Stimulated activated CD4-positive, alpha-beta T cell treated with anti-CD3 and anti-CD28 coated beads, Interleukin-1b, Interleukin-23, amount 100 ng/mL, for 1 hour (primary cell): ENCODE measurements at places on chromosomes 5 and 9.

DNA sequence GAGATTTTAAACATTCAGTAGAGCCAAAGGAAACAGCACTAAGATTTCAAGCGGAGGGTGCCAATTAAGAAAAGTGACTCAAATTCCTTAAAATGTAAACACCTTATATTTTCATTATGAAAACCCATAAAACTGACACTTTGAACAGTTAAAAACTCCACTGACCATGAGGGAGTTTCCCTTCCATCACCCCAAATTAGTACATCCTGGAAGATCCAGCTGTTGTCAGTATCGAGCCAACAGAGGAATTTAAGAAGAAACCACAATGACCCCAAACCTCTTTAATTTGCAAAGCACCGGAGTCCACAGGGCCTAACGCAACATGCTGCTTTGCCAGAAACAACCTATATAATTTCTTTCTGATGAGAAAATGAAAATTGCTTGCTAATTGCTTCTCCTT, 41.3 kb downstream of the ROR2 start:
- DNase-seq: no peak

DNA sequence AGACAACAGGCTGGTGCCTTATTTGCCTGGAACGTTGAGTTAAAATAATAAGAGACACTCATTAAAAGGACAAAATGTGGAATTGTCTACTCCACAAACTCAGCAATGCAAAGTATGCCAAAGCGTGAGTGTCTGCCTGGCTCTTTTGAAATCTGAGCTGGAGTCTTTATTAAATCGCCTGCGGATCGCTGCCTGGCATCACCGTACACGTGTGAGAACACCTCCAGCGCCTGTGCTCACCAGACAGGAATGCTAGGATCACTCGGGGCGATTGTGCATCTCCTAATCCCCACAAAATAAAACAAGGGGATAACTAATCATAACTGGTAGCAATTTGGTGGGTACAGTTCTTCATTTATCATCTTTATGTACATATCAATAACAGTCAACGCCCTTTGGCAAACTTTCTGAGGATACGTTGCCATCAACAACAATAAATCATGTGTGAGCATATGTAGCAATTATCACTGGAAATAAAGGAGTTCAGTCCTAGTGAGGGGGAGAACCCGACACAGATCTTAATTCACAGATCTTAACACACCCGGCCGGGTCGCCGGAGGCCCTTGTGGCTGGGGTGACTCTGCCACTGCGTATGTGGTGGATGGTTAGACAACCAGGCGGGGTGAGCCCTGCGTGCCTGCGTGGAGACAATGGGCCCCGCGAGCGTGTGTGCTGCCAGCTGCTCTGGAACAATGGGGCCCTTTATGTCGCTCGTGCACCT, 284.9 kb upstream of the IRX1 start:
- no peak for DNase-seq

- DNase-seq: no peak
Observed at GRCh38 chr5:109611061-109611460, 78.7 kb upstream of the MAN2A1 start.

GRCh38 chr5:66558560-66558959, 37.6 kb upstream of the MAST4 start:
- DNase-seq: no peak

DNA sequence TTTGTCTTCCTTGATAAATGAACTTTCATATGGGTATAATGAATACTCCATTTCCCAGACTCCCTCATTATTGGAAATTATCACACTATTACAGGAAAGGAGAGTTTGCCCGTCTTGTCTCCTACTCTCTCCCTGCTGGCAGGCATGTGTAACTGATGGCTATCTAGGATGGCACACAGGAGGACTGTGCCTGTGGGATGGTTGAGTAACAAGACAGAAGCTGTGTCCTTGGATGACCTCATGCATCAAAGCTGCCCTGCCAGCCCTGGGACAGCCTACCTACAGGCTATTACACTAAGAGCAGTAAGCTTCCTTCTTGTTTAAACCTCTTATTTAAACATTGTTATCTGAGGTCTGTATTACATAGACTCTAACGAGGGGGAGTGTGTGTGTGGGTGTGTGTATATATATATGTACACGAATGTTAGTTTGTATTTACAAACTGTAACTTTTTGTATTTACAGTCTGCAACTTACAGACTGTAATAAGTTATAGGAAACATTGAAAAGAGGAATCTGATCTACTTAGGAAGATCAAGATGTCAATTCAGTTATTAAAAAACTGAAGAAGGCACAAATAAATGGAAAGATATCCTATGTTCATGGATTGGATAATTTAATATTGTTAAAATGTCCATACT, 247.6 kb upstream of the ACO1 start:
- DNase-seq: no peak

GRCh38 chr5:103785569-103785968, 223.0 kb upstream of the NUDT12 start:
- no peak for DNase-seq

- no peak for DNase-seq
Observed at GRCh38 chr5:124887223-124887622, 140.8 kb upstream of the ZNF608 start.

DNA sequence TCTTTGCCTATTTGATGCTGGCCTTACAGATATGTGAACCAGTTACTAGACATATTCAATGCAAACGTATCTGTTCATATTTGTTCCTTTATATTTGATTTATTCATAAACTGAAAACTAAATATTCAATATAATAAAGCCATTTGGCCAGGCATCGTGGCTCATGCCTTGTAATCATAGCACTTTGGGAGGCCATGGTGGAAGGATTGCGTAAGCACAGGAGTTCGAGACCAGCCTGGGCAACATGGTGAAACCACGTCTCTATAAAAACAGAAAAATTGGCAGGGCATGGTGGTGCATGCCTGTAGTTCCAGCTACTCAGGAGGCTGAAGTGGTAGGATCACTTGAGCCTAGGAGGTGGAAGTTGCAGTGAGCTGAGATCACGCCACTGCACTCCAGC, 49.2 kb upstream of the CTNNAL1 start:
- no peak for DNase-seq

DNA sequence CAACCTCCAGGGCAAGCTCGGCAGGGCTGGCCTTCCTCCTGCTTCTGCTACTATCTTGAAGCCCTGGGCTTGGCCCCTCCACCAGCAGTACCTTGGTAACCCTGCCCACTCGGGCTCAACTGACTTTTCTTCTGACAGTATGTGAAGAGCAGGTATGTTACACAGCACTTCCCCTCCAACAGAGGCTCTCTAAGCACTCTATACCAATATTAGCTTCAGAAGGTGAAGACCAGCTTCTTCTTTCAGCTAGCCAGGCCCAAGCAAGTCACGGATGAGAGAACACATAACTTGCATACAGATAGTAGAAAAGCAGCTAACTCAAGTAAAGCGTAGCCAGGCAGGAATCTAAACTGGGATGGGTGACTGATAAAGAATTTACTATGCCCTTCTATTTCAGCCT, 64.3 kb downstream of the FEM1C start:
- no peak for DNase-seq

DNA sequence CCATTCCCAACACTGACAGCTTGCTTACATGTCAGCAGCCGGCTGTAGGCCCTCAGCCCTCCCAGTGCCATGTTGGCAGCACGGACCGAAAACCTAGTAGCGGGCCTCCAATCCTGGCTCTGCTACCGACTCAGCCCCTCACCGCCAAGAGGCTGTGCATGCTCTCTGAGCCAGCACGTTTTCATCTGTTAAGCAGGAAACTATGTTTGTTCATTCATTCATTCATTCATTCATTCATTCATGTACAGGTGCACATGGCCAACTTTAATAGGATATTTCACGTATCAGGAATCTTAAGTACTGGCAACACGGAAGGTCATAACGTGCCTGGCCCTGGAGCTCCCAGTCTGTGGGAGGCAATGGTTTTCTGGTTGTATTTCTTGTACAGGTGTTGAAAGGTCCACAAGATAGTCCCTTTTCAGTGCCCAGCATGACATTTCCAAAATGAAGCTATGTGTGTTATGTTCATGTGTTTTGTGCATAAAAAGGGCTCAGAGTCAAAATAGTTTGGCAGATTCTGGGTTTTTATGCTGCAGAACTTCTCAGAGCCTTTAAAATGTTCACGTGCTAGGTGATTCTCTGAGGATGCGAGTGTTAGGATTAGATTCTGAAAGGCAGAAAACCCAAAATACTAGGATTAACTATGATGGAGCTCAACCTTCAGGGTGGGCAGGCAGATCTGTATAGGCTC, 17.7 kb downstream of the SUSD3 start:
- DNase-seq: no peak

DNA sequence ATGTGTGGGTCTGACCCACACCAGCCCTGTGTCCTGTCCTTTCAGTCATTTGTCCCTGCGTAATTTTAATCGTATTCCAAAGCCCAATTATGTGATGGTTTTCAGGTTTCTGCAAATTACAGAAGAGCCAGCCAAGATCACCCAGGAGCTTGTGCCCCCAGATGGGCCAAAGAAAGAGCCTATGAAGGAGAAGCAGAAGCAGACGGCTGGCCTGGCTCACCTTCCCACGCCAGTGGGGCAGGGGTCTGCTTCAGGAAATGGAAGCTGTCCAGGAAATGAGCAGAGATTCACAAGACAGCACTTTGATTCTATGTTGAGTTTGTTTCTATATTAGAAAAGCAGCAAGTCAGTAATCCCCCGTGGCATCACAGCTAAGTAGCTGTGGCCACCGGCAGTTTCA, 11.7 kb downstream of the S1PR3 start:
- no peak for DNase-seq

DNA sequence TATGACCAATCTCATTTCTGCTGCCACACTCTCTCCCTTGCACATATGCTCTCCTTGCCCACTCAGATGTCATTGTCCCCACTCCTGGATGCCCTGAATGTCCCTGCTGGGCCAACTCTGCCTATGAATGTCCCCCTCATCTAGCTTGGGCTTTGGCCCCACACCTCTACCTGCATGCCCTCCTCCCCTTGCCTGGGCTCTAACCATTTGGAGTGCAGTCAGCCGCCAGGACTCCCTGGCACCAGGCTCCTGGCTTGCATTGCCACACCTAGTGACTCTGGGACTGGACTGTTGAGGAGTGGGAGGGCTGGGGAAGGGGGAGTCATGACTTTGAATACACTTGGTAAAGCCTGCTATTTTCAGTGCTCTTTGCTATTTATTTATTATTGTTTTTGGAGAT, 41.6 kb upstream of the POMT1 start:
- no peak for DNase-seq

GRCh38 chr5:177444106-177445051, 2.2 kb upstream of the PRR7 start:
- no peak for DNase-seq

GRCh38 chr5:56432321-56432720, 199.2 kb upstream of the ANKRD55 start:
- DNase-seq: no peak

DNA sequence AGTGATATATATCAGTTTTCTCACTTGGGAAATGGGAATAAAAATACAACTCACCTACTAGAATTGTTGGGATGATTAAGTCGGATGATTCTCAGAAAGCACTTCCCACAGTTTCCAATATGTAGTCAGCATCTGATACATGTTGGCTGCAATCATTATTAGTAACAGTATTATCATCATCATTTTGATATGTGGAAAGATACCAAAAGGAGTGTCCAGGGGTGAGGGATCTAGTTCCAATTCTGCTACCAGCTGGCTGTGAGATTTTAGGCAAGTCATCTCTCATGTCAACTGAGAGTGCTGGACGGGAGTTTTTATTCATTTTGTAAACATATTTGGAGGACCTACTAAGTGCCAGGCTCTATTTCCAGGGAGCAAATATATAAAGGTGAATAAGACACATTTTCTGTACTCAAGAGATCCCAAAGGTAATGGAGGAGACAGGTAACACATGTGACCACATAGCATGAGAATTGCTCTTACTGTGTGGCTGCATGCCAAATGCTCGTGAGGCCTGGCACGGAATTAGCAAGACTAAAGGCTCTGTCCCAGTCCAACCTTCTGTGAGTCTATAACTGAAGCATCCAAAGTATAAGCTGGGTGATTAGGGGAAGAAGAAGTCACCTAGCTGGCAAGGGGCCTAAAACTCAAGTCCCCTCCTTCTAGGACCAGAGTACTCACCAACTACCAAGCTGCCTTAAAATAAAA, 83.0 kb downstream of the GRIA1 start:
- no peak for DNase-seq

DNA sequence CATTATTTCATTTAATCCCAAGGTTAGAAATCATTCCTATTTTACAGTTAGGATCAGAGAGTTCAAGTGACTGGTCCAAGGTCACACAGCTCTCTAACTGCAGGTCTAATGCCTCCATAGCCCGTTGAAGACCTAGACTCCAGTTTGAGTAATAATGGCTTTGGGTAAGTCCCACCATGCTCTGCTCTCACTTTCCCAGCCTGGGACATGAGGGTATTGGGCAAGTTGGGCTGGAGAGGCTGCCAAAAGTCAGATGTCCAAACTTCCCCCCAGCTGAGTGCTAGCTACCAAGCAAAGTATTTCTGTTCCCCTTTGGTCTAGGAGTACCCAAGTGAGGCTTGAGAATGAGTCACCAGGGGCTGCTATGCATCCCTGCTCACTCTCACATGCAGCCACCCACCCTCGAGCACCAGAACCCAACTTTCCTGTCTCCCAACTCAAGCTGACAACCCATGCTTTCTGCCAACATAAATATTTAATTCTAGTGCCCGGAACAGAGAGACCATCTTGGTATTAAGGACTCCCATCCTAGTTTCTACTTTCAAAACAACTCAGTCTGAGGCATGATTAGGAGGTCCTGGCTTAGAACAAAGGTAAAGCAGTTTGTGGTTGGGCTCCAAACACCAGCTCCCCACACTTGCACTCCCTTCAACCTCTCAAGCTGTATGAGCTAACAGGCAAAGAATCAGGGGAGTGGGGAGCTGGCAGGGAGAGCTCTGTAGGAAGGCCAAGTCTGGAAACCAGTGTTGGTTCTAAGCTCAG, 236.5 kb upstream of the TRIM32 start:
- no peak for DNase-seq

- no peak for DNase-seq
Observed at GRCh38 chr9:13459071-13459470, 179.6 kb upstream of the MPDZ start.

- DNase-seq: no peak
Observed at GRCh38 chr9:119029886-119030285, 339.3 kb downstream of the BRINP1 start.

GRCh38 chr5:173577166-173577565, 39.3 kb downstream of the BOD1 start:
- DNase-seq: no peak

- no peak for DNase-seq
Observed at GRCh38 chr9:73059247-73059646, 92.4 kb upstream of the ANXA1 start.

DNA sequence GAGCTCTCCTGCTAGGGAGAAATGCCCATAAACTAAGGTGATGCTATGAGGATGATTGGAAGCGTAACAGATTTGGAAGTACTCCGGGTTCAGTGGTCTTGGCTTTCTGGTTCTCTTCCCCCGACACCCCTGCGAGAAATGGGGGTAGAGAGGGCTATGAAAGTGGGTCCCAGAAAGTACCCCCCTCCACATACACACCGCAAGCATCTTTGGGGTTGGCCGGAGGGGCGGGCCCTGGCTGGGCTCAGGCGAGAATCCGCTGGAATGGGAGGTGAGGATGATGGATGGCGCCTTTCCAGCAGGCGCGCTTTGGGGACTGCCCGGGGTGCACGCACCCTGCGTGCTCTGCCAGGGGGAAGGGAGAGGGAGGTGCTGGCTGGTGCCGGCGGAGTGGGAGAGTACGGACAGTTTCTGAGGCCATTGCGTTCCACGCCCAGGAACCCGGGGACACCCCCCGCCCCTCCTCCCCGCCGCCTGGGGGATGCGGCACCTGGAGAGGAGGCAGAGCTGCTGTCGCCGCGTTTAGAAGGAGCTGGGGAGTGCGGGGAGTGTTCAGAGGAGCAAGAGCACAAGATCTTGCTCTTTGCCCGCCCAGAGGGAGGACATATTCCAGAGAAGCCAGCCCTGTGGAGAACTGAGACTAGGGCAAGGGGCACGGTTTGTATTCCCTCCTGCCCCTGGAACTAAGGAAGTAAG, 1.9 kb downstream of the PCSK5 start:
- no peak for DNase-seq
